Stimulated activated CD8-positive, alpha-beta memory T cell treated with anti-CD3 and anti-CD28 coated beads, Interleukin-7, amount 100 ng/mL, for 48 hours (primary cell): ENCODE measurements at places on chromosomes 5 and 9.

DNA sequence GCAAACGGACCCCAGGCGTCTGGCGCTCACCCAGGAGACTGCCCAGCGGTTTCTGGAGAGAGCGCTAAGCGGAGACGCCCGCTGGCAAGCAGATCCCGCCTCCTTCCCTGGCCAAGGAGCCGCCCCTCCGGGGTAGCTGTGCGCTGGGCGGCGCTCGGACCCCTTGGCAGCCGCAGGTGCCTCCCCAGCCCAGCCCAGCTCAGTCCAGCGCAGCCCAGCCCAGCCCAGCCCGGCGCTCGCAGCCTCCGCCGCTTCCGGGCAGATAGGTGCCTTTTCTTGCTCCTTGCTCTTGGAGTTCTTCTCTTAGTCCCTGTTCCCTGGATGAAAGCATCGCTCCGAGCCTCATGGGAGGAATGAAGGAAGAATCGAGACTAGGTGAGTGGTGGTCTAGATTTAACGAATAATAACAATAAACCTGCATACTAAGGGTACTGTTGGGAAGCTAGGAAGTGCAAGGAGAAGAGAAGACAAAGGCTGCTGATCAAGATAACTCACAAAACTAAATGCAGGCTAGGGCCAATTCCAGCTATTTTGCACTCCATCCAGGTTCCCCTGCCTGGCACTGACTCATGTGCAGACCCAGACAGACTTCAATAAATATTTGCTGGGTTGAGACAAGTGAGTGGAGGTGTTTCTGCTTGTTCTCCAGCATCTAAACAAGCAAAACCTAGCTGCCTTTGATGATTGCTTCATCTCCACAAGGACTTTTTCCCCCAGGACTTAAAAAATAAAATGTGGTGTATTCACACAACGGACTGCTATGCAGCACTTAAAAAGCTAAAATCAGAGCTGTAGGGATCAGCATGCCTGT, at the start of gene STK32A:
Gene STK32A (plus strand): TSS at position 202 of the 811 bp plus-strand sequence. CDS start 4,609 bp downstream, outside the sequence.
- no peak for DNase-seq

DNA sequence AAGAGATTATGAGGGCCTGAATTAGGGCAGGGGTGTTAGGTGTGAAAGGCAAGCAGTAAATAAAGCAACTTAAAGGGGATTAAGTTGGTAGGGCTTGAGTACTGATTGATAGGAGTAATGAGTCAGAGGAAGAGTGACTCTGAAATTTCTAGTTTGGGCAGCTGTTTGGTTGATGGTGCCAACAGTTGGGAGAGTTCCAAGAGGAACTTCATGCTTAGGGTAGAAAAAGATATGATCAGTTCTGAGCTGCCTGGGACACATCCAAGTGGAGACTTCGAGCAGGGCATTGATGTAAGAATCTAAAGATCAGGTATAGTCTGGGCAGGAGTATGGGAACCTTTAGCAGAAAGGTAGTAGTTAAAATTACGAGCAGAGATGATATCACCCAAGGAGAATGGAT, 10.2 kb downstream of the MAMDC2 start:
- no peak for DNase-seq

DNA sequence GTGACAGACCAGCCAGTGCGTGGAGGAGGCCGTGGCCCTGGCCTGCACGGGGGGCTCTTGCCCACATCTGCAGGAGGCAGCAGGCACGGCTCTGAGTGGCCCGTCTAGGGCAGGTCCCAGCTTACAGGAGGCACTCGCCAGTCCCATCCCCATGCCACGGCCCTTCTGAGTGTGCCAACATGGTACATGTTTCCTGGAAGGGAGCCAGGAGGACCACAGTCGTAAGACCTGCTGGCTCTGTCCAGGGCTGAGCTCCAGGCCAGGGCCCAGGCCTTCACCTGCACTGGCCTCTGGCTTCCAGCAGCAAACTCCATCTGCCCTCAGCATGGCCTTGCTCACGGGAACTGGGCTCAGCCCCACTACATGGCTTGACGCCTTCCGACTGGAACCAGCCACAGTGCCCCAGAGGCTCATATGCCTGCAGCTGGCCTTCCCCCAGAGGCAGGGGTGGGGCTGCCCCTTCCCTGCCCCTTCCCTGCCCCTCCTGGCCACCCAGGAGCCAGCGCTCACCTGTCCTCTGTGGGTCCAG, 3.8 kb downstream of the NKD2 start:
- no peak for DNase-seq

- no peak for DNase-seq
Observed at GRCh38 chr9:111961575-111961974, 65.0 kb downstream of the UGCG start.

DNA sequence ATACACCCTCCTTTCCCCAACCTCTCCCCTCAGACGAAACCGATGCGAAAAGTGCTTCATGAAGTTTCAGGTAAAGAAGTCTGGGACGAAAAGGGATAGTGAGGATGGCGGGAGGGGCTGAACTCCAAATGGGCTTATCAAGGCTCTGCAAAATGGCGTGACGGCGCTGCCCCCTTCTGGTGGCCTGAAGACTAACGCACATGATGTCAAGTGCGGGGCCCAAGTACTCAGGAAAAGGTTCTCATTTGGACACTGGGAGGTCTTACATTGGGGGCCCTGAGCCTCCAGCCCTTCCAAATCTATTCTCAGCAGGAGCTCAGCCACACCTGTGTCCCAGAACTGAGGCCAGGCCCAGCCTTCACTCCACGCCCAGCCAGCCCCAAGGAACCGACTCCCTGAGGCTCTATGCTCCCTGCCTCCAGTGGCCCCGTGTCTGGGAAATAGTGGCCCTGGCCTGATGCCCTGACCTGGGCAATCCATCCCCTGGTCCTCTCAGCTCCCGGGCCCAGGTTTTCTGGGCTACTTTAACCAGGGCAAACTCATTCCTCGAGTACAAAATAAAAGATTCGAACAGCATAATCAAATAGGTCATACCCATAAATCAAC, 119.9 kb downstream of the KCNIP1 start:
- peak; percentile 13 for DNase-seq

GRCh38 chr5:120852222-120852860, 388.2 kb downstream of the PRR16 start:
- no peak for DNase-seq

DNA sequence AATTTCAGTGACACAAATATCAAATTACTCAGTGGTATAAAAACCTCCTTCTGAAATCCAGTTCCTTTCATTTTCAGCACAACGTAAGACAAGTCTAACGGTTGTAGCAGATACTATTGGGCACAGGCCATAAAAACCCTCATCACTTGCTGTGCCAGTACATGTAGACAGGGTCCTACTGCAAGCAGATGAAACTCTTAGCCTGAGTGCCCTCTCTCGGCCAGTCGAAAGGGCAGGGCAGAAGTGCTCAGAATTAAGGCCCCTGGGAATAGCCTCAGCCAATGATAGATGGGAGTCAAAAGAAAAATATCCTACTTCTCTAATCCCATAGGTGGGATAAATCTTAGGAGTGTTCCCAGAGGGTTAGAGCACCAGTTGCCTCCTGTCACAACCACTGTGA, 168.5 kb upstream of the FER start:
- no peak for DNase-seq

- no peak for DNase-seq
Observed at GRCh38 chr5:9782826-9783560, 152.8 kb upstream of the TAS2R1 start.

- DNase-seq, result no peak
Observed at GRCh38 chr9:131391504-131391903, 2.4 kb upstream of the PRRC2B start.

GRCh38 chr5:32428426-32428825, 16.1 kb downstream of the ZFR start:
- DNase-seq, result no peak

DNA sequence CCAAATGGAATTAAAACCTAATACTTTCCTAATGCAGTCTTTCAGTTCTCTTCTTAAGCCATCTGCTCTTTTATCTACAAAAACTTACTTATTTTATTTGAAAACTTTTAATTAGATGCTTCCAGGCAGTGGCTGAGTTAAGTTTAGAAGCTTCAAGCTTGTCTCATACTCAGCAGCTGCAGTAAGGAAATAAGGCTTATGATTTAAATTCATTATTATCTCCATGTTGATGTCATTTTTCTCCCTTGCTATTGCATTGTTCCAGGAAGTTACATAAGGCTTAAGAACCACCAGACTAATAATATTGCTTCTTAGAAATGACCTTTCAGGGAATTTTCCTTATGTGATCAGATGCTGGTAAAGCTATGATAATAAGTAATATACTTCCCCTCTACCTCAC, 119.6 kb downstream of the PPP2R2B start:
- no peak for DNase-seq

DNA sequence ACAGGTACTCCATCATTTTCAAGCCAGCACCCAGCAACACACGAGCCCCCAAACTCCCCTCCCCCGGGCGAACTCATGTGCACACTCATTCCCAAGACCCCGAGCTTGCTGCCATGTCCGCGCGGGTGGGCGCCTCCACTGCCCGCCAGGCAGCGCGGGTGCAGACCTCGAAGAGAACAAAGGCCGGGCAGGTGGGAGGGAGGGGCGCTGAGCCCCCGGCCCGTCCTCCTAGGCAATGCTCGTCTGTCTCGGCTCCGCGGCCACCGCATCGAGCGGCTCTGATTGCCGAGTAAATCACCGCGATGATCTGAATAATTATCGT, 47.1 kb upstream of the PSD2 start:
- DNase-seq, result no peak

GRCh38 chr9:110126986-110127864, 80.7 kb downstream of the C9orf152 start:
- DNase-seq, result no peak

GRCh38 chr5:31048282-31049270, 144.9 kb upstream of the CDH6 start:
- DNase-seq, result no peak

DNA sequence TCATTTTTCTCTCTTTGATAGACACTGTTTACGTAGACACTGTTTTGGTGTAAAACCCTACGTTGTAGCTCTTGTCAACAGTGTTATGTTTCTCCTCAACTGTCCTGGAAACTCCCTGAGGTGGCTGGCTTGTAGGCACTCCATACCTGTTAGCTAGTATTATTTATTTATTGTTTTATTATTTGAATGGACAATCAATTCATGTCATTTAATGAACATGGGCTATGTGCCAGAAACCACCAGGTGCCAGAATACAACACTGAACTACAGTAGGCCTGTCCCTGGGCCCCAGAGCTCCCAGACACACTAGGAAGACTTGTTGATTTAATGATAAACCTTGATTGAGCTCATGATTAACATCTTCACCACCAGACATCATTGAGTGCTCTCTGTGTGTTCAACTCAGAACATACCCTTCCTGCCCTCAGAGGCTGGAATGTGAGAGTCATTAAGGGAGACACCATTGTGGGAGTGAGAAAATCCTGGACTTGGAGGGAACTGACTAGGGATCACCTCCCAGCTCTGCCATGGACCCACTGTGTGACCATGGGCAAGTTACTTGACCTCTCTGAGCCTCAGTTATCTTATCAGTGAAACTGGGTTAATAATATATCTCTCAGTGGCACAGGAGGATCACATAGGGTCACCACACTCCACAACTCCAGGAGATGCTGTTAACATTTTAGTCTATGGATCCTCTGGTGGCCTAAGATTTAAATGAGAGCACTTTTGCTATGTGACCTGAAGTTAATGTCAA, 19.2 kb downstream of the IRF1 start:
- DNase-seq, result no peak

- DNase-seq, result no peak
Observed at GRCh38 chr9:109975574-109976295, 195.7 kb downstream of the PALM2AKAP2 start.

DNA sequence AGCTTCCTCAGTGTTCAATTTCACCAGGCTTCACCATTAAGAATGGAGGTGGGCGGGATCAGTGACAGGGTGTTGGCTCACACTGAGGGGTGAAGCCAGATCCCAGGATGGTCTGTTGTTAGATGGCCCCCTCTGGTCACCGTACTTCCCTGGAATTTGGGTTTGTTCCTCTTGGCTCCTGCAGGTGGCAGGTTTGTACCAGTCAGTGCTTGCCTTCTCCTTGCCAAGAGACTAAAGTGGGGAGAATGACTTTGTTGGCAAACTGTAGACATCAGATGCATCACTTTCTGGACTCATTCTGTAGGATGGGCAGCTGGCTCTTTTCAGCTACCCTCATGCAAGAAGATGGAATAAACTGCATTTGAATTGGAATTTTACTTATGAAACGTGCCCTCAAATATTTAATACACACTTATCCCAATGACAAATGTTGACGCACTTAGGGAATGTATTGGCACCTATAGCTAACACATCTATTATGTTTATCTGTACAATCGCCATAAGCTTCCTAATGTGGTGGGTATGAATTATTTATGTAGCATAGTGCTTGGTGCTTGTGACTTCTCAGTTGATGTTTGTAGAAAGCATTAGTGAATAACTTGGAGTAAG, 31.4 kb upstream of the ANKRD55 start:
- DNase-seq, result no peak
